Testis (tissue), 5 donors: ENCODE measurements at places on chromosomes 5 and 9.
A peak's percentile ranks its signal among the peaks of the same experiment; 100 is the strongest.

- DNase-seq: peak; percentile 20
Observed at GRCh38 chr9:92294297-92294676, 790 bp upstream of the IARS1 start.

GRCh38 chr5:124519396-124519795 lies 227.0 kb downstream of the ZNF608 start:
- DNase-seq: no peak

GRCh38 chr9:79639354-79639753 lies 67.6 kb downstream of the TLE4 start:
- DNase-seq: no peak

DNA sequence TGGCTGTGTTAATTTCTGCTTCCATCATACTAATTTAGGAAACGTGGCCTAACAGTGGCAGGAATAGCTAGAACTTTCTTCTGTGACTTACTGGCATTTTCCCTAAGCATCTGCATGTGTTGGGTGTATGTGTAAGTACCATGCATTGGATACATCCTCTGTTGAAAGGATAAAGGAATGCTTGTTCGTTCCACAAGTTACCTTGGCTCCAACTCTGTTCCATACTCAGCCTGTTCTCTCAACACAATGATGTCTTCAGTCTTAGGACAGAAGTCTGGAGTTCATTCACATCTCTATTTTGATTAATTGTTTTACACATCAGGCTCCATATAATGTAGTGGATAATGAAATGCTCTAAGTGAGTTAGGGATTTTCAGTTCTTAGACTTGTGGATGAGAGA lies 190.1 kb upstream of the DMRT1 start:
- no peak for DNase-seq

DNA sequence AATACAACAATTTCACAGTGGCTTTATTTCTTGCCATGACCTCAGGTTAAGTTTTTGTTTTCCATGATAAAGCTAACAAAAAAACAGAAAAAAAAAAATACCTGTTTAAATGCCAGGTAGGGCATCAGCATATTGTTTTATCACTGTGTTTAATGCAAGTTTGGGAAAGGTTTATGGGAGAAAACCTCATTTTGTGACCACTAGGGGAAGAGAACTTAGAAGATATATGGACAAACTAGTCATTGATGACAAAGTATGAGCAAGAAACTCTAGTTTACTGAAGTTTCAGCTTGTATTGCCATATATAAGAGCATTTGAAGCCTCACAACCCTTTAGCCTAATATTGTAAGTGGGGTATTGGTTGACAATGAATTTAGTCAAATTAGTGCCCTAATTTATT lies 1431.4 kb upstream of the CDH18 start:
- DNase-seq: no peak

DNA sequence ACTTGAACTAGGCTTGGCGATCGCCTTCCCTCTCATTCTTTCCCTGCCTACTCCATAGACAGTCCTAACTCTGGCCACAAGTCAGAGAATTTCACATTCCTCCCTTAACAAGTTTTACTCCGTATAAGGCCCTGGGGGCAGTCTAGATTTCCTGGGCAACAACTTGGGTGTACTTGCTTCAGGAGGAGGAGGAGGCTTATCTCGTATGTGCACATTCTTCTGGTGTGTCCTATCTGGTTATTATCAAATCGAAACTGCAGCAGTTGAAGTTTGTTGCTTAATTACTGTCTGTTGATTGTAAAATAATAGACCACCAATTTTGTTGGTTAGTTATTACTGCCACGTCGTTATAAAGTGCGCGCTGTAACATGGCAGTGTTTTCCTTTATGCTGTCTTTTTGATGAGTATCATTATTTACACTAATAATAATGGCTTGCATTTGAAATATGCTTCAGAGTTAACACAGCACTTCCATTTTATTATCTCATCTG lies 42.0 kb downstream of the PIP5K1B start:
- DNase-seq: no peak

- DNase-seq: peak; percentile 32
Observed at GRCh38 chr5:123937230-123937629, 425.3 kb downstream of the CSNK1G3 start.

GRCh38 chr5:149466457-149466972 lies 84.7 kb downstream of the CSNK1A1 start:
- no peak for DNase-seq

DNA sequence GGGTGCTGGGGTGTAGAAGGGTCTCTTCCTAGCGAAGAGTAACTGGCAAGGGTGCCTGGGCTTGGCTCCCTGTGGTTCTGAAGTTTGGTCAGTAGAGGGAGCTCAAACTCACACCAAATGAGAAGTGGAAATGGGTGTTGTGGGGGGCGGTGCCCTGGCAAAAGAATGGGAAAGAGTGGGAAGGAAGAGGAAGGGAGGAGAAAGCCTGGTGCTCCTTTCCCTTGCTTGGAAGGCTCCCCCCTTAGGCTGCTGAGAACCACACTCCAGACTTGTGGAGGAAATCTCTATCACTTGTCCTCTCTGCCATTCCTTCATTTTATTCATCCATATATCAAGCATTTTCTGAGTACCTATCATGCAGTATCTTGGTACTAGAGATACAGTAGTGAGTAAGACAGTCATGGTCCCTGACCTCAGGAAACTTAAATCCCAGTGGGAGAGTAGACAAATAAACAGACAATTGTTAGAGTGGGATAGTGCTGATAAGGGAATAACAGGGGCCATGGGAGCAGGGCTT lies 13.0 kb downstream of the SLC4A9 start:
- peak; percentile 80 for DNase-seq

GRCh38 chr5:87069974-87070608 lies 197.6 kb upstream of the RASA1 start:
- DNase-seq: peak; percentile 73

DNA sequence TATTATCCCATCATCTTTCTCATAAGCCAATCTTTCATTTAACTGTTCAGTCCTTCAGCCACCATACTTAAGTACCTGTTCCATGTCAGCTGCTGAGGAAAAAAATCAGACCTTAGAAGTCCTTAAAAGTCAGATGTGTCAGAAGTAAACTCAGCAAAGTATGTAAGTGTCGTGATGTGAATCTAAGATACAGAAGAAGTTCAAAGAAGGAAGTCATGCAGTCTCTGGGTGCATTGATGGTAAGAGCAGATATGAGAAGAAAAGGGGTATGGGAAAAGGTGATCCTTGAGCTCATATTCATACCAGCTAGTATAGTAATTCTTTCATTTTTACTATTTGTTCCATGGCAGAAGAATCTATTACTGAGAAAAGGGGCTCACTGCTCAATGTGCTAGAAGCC lies 259.4 kb upstream of the CD180 start:
- no peak for DNase-seq

DNA sequence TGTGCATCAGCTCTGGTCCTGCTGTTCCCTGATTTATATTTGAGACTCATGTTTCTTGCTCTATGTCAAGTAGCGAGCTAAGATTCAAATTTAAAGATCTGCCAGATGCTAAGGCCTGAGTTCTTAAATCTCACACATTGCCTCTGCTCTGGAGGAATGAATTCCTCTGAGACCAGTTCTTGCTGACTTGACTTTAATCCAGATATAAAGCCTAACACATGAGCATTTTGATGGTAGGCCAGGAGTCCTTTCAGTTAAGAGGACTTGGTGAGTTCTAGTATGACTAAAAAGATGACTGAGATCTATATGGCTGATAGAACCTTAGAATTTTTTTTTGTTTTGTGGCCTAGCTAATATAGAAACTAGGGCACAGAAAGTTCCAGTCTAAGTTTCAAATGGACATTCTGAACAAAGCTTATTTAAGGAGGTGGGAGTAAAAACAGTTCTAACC lies 1.3 kb upstream of the INIP start:
- no peak for DNase-seq

GRCh38 chr9:130042885-130043653 lies at the start of gene FNBP1:
Gene FNBP1 (minus strand): TSS chr9:130043189. CDS start chr9:130042975, 214 bp downstream.
- DNase-seq: peak; percentile 86

DNA sequence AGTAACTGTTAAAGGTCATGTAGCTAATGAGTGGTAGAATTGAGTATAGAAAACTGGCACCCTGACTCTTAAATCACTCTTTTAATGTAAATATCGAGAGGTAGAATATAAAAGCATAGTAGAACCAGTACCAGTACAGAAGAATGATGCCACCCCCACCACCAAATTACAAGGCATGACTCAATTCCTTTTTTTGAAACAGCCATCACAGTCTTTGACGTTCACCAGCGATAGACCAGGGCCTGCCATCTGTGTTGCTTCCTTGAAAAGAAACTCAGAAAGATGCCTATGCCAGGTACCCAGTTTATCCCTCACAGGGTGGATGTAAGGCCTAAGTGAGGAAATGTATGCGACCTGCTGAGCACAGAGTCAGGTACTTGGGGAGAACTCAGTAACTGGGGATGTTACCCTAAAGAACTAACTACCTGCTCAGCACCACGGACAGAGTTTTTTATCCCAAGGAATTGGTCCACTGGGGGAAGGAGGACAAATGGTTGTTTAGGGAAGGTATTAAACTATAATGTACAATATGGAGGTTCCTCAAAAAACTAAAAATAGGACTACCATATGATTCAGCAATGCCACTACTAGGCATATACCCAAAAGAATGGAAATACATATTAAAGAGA lies 116.5 kb downstream of the BRINP1 start:
- DNase-seq: no peak

DNA sequence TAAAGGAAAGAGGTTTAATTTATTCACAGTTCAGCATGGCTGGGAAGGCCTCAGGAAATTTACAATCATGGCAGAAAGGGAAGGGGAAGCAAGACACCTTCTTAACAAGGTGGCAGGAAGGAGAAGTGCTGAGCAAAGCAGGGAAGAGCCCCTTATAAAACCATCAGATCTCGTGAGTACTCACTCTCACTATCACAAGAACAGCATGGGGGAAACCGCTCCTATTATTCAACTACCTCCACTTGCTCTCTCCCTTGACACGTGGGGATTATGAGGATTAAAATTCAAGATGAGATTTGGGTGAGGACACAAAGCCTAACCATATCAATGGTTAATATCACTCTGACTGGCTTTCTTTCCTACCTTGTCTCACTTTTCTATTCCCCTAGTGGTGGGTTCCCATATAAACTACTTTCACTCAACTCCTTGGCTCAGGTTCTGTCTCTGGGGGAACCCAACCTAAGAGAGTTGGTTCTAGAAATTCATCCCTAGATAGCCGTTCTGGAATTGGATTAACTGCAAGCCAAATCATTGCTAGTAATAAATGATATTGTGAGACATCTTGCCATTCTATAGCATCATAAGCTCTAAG lies 749.8 kb upstream of the GRAMD2B start:
- no peak for DNase-seq

DNA sequence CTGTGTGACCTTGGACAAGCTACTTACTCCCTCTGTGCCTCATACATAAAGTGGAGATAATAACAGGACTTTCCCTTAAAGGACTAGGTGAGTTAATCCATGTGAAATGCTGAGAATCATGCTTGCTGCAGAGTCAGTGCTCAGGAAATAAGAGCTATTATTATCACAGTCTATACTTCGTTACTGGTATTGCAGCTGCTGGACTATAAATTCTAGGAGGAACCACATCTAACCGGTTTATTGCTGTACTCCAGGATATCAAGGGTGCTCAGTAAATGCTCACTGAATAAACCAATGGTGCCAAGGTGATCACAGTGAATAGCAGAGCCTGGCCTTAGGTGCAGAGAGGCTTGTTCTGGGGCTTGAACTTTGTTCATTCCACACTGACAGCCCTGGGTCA lies 69.3 kb downstream of the HSPA4 start:
- DNase-seq: no peak

DNA sequence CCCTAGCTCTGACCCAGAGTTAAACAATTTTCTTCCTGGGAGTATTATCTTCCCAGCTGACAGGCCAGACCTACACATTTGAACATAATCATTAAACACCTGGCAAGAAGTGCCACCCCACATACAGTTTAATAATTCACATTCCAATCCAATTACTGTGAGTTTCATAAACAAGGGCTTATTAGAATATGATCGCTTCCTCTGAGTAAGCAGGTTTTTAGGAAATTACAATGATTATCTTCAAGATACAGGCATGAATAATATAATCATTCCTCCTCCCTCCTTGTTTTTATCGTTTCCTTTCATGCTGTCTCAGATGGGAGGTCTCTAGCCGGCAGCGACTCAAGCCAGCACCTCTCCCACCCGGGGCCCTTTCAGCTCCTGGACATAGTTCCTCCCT lies 15.8 kb upstream of the KIF4B start:
- no peak for DNase-seq
